Choroid plexus epithelial cell (primary cell): ENCODE measurements at places on chromosomes 7 and 10.

DNA sequence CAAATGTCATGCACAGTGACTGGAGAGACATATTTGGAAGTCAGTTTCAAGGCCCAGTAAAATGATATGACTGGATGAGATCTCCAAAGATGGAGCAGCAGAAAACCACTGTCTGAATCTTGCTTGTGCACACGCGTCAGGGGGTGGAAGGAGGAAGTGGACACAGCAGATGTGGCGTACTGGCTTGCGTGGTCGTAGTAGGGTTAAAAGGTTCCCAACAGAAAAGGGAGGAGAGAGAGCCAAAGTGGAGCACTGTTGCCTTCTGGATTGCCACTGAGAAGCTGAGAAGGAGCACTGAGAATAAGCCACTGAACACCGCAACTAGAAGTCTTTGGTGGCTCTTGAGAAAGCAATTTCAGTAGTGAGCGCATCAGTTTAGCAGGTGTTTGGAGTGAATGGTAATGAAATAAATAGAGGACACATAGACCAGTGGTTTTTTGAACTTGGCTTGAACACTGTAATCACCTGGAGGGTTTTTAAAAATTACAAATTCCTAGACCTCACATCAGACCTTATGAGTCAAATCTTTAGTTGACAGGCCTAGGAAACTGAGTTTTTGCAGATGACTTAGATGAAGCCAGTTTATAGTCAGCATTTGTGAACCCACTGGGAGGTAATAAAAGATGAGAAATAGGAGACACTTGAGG lies 227.3 kb downstream of the PTEN start:
- no peak for DNase-seq

DNA sequence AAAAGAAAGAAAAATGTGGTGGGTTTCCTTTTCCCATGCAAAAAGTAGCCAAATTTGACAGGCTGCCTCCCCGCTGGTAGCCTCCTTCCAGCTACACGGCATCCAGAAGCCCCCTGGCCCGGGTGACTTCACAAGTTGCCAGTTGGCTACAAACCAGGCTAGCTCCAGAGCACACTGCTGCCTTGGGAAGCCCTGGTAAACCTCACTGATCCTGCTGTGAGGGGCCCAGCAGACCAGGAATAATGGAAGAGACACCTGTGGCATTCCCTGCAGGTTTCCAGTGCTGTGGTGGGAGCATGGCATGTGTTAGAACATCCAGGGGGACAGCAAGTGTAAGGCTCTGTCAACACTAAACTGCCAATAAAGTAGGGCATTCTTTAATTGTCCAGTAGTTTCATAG lies 55.7 kb upstream of the TM9SF3 start:
- DNase-seq: no peak

DNA sequence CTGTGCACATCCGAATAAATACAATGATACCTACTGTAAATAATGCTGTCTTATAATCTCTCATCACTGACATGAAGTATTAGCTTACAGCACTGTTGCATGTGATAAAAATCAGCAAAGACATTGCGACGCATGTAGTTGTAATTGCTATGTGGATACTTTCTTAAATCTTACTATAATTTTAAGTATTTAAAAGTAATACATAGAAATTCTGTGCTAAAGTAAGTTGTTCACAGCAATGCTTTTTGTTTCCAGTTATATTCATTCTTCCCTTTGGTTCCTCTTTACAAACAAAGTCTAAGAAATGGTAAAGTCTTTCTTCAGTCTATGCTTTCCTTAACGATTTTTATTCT lies 113.7 kb upstream of the DGKB start:
- no peak for DNase-seq

- peak; percentile 32 for DNase-seq
These were observed 442.6 kb downstream of the GFRA1 start for GRCh38 chr10:115830265-115830970.

DNA sequence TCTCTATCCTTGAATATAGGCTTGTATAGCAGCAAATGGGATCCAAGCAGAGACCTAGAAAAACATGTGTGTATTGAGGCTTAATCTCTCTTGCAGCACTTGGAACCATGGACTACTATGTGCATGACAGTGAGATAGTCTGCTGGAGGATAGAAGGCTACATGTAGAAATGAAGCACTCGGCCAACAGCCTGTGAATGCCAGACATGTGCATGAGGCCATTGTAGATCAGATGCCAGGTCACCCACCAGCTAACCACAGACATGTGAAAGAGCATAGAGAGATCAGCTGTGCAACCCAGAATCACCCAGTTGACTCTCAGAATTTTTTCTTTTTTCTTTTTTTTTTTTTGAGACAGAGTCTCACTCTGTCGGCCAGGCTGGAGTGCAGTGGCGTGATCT lies 90.9 kb downstream of the NT5C2 start:
- peak; percentile 39 for DNase-seq

DNA sequence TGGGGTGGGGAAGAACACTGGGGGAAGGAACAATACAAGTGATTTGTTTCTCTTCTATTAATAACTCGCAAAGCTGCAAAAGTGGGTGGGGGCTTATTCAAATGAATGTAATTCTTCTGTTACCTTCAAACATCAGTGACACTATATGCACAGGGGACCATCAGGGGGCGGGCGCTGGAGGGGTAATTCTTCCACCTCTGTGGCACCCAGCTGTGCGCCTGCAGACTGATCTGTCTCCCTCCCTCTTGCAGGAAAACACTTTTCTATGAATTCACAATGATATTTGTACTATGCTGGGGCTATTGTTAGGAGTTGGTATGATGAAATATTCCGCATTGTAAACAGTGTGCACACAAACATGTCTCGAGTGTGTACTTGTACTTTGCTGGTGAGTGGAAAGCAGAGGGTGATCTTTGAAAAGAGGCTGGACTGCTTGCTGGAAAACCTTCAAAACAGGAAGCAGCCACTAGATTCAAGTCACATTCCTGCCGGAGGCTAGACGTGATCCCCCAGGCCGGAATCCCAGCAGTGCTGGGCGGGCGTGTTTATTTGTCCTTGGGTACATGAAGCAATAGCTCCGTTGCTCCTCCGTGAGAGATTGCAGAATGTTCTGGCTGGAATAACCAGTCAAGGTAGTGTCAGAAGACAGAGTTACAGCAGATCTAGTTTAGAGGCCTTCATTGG lies 15.8 kb upstream of the BNIP3 start:
- peak; percentile 97 for DNase-seq

DNA sequence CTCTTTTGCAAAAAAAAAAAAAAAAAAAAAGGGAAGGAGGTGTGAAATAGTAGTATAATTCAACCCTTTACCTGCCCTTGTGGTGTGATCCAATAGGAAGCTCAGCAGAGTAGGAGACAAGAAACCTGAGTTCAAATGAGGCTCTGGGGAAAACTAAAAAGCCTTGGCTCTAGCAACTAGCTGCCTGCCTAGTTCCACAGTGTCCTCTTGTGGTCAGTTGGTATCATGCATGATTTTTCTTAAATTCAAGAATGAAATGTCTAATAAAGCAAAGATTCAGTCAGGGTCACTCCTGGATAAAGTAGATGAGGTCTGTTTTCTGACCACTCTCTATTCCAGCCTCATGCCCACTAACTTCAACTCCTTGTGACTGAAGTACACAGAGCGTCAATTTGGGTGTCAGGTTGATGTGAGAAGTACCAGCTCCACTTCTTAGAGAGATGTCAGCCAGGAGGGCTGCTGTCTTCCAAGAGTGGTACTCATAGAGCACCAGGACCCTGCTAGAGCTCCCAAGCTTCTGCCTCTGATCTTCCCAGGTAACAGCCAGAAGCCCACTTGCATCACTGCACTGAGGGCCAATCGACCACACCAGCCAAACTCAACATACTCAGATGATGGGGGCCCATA lies 10.5 kb downstream of the LSM5 start:
- peak; percentile 83 for DNase-seq
